Stimulated activated CD8-positive, alpha-beta memory T cell treated with anti-CD3 and anti-CD28 coated beads, Interleukin-4, amount 100 ng/mL, for 1 hour (primary cell): ENCODE measurements at places on chromosomes 11 and 22.
A peak's percentile ranks its signal among the peaks of the same experiment; 100 is the strongest.

DNA sequence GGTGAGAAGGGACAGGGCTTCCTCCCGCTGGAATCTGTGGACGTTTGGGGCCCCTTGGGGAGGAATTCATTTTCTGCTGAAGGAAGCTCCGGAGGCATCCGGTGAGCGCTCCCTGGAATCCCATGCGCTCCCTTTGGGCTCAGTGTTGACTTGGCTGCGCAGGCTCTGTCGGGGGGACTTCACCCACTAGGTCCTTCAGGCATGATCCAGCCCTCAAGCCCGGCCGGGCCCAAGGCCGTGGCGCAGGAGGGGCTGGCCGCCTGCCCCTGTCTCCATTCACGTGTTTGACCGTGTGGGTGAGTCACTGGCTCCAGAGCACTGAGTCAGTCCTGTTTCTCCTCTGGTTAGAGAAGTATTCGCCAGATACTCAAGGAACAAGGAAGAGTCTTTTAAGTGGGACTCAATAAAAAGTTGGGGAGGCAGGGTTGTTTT, 1.4 kb downstream of the CTTN start:
- no peak for DNase-seq

DNA sequence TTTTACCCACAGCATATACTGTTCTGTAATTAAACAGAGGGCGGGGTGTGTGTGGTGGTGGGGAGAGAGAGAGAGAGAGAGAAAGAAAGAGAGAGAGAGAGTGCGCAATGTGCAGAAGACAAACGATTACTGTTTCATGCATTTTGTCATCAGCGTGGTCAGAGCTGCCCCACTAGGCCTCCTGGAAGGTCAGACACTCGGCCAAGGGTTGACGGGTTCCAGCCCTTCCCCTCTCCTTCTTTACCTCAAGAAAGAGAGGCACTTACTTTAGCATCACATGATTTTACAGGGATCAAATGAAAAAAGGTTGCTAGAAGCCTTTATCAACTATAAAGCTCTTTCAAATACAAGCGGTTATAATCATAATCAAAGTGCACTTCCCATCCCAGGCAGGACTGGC, 269.2 kb upstream of the SORL1-AS1 start:
- no peak for DNase-seq

- DNase-seq: no peak
Observed at GRCh38 chr11:104968856-104969776, 742 bp upstream of the CASP4 start.

DNA sequence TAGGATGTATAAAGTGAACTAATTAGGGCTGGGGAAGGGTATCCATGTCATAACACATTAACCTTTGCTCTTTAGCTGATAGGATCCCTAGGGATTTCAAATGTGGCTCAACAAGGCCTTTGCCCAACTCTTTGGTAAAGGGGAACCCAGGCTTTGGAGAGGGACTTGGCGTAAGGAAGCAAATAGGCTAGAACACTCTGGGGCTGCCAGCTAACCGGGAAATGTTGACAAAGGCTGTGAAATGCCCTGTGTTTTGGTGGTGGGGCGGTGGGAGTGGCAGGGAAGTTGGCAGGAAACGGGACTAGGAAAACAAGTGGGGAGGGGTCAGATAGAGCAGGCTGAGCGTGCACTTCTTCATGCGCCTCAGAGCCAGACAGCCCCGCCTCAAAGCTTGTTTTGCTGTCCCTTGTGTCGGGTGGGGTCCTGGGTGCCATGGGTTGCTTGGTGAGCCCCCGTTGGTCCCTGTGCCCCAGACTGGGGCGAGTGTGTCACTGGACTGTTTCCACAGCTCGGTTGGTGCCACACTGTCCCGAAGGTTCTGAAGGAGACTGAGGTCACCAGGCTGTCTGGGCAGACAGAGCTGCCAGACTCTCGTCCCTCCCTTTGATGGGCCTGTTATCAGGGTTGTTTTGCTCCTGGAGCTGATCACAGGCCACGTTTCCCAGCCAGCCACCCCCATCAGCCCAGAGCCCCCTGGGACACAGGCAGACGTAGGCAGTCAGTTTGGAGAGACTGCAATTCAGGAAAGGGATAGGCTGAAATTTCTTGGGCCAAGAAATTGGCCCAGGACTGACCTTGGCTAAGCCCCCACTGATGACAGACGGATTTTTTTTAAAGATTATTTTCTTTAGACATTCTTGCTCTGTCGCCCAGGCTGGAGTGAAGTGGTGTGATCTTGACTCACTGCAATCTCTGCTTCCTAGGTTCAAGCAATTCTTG, 19.6 kb downstream of the KCTD21 start:
- DNase-seq: no peak

GRCh38 chr22:27088026-27088425, 430.6 kb downstream of the MIAT start:
- DNase-seq: no peak

DNA sequence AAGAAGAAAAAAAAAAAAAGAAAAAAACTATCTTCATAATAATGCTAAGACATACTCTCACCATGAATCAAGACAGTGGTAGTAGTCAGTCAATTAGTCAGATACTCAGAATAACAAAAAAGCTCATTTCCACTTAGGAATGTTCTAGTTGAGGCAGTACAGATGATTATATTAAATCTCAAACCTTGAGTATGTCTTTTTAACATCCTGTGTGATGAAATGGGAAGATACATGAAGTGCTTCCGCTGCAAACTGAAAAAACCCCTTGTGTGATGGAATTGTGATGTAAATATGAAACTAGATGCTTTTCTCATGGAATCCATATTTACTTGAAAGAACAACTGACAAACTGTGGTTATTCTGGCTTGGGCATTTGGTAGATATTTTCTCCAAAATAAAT, 13.7 kb downstream of the AMOTL1 start:
- DNase-seq: no peak

GRCh38 chr11:17954395-17955252, 58.2 kb downstream of the SERGEF start:
- DNase-seq: no peak

DNA sequence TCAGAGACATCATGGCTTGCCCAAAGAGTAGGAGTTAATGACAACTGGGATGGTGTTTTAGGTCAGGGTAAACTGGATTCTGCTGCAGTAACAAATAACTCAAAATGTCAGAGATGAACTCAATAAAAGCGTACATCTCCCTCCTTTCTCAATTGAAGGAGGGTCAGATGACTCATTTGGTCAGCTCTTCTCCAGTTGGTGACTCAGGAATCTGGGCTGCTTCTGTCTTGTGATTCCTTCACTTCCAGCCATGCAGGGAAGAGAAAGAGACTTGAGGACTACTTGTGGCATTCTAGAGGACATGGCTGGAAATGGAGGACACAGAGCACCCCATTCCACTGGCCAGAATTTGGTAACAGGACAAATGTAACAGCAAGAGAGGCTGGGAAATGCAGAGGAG, 3.2 kb upstream of the SYT13 start:
- no peak for DNase-seq

- no peak for DNase-seq
Observed at GRCh38 chr11:119188887-119189286, 3.6 kb downstream of the NHERF4 start.

DNA sequence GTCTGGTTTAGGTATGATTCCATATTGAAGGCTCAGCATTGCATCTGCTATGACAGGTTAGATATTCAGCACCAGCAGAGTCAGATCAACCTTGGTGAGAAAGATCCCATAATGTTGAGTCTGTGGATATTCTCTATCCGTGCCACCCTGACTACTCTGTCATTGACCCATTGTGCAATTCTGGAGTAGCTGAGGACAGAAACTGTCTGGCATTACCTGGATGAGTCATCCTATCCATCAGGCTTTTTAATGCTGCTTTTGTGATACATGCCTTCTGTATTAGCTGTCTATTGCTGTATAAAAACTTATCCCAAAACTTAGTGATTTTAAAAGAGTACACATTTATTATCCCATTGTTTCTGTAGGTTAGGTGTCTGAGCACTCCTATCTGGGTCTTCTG, 189.1 kb upstream of the FAT3 start:
- no peak for DNase-seq

DNA sequence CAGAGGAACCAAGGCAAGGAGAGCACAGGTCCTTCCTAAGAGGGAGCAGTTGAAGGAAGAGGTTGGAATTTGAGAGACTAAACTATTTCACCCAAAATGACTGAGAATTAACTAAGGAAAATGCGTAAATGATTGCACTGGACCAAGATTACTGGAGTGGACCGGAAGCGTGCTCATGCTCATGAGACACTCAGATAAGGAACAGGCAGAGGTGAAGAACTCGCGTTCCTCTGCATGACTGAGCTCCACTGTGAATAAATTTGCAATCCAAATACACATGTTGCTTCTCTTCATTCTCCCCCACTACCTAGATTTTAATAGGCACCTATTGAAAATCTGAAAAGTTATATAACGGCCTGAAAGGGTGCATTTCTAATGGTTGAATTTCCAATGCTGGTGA, 207.0 kb downstream of the KIRREL3 start:
- no peak for DNase-seq

DNA sequence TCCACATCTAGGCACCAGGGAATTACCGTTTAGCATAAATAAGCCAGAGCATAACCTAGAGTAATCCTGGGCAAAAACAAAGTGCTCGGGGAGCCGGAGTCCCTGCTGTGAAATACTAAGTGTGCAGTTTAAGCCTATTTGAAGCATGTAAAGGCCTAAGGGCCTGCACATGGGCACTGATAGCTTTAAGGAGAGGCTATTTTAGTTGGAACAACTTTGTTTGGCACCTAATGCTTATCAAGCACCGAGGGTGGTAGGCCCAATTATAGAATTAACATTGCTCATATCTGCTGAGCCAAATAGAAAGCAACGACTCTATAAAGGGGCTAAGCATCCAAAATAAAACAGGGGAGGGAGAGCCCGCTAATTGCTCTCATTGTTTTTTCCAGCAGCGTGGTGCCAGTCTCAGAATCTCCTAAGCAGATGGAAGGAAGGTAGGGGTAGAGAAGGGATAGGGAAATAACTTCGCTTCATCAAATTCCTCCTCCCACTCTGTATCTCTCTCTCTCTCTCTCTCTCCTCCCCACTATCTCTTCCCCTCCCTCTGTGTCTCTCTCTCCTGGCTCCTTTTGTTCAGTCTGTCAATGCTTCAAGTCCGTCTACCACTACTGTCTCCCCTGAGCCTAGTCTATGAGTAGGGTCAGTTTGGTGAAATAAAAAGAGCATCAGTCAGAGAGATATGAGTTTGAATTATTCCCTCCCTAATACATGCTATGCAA, 292.8 kb downstream of the NXPE2 start:
- no peak for DNase-seq

DNA sequence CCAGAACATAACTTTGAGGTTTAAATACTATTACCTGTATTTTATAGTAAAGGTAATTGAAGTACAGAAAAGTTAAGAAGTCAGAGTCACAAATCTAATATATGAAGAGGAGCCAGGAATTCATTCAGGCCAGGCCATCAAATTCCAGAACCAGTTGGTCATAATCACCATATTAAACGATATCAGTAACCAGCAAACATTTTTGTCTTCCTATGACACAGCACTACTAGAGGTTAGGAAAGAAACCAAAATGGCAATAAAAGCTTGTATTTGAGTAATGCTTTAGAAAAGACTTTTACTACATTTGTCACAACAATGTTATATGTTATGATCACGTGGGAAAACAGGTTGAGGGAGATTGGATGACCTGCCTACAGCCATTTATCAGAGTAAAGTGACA, 62.2 kb downstream of the DKK3 start:
- no peak for DNase-seq

GRCh38 chr22:36156515-36157419, 3.8 kb downstream of the APOL3 start:
- peak; percentile 42 for DNase-seq

DNA sequence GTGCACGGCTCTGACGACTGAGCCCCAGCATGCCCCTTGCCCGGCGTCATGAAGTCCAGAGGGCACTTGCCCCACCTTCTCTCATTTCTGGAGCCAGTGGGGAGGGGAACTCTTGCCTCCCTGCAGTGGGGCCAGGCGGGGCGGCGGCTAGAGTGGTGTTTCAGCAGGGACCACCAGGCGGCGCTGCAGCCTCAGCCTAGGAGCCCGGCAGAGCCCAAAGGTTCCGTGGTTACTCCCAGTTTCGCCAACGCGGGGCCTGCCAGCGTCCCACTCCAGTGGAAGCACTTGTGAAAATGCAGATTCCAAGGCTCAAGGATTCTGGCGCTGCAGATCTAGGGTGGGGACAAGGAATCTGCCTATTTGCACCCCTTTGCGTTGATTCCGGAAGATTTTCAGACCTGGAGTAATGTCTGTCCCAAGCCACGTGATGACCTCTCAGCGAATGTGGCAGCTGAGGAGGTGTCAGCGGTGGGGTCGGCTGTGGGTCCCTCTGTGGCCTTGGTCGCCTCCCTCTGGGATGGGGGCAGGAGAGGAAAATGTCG, 55.7 kb downstream of the CD82 start:
- no peak for DNase-seq

- DNase-seq: no peak
Observed at GRCh38 chr11:34643846-34644245, 23.0 kb downstream of the EHF start.

- no peak for DNase-seq
Observed at GRCh38 chr11:75233754-75234172, 6.8 kb upstream of the TPBGL start.

DNA sequence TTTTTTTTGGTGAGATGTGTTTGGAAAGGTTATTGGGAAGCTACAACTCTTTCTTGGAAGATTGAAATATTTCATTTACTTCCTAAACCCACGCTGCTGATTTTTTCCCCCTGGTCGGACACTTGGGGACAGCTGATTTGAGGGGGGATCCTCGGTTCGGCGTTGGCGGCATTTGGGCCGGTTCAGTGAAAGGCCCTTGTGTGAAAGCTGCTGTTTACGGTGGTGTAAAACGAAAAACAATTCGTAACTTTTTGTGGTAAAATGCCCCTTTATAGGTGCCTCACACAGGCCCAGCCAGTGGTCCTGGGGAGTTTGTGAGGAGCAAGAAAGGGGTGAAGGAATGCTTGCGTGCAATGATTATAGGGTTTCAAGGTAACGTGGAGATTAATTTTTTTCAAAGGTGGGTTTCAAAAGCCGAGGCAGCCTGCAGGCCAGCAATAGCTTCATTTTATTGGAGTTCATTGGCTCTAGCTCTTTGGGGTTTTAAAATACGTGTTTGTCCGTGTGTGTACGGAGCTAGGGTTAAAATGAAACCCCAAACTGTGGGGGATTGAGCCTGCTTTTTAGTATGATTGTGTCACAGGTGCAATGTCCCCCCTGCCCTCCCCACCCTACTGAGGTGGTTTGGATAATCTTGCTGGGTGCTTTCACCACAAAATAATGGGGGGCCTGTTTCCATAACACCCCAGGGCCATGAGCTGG, 77.2 kb upstream of the PPARA start:
- no peak for DNase-seq

GRCh38 chr22:24584166-24584790, 8.6 kb downstream of the LRRC75B start:
- DNase-seq: no peak
